ENCODE measurements at places on chromosomes 6 and 20.

DNA sequence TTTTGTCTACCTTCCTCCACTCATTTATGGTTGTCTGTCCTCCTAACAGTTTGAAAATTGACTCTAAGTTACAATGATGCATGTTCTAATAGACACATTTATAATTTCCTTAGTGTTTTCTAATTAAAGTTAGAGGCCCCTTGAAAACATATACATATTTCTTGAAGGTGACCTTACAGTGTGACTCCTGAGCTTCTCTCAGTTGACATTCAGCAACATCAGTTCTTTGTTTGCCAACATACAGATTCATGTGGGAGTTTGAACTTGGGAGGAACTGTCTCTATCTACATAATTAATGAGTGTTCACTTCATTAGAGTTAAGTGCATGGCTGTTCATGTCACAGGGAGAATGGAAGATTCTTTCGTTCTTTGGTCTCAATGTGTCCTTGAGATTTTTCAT lies 658.2 kb downstream of the GRIK2 start:
- DNase-seq: no peak

DNA sequence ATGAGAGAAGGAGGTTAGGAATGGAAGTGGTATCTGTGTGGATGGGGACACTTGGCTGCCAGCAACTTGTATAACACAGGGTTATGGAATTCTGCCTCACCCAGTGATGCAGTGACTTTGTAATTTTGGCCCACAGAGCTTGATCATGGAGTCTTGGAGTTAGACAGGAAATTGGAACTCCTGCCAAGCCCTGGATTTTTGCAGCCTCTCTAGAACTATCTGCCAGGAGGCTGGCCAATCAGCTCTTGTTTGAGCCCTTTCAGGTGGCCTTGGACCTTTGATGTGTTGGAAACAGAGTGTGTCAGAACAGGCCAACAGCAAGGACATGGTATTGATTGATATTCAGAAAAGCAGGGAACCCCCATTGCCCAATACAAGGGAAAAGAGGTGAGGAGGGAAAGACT lies 157.7 kb upstream of the GGTLC1 start:
- no peak for DNase-seq

DNA sequence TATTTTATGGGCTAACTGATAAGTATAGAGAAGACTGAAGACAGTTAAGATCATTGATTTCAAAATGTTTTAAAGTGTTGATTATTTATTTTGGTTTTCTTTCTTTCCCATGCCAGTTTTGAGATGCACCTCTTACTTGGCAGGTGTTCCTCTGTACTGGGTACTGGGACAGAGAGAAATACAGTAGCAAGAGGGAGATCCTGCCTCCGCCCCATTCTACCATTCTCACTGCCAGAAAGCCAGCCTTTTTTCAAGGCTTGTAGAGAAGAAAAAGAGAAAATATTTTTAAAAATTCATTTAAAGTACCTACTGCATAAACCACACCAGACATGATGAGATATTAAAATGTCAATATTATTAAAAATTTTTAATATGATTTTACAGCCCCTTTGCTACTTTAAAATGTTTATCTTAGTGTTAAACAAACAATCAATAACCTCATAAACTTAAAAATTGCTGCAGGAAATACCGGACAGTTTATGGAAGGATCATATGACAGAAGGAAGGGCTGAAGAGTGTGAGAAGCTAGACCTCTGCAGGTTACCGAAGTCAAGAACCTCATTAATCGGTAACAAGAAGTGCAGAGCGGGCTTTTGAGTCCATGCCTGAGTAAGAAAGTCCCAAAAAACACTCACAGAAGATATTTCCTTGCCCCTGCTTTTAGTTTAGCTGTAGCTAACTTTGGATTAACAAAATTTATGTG lies 117.8 kb upstream of the ESR1 start:
- DNase-seq: no peak

DNA sequence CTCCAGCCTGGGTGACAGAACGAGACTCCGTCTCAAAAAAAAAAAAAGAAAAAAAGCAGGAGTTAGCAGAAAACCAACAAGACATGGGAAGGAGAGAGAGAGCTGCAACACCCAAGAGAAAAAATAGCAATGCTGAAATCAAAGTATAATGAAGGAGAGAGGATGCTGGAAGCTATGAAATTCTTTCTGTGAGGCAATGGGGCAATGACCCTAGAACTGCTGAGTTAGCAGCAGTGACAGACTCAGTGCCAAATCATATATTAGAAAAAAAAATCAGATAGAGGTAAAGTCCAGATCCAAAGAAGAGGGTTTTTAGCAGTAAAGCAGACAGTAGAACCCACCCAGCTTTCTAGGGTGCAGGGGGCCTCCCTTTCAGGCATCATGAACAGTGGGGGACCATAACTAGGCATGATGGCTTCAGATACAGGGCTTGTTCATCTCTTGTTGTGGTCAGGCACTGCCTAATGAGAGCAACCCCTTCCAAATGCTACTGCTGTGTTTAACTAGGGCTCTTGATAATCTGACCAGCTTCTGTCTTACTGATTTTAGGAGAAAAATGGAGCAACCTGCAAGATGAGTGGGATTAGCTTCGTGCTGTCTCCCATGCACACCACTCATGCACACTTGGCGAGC lies 26.9 kb downstream of the SLC17A2 start:
- no peak for DNase-seq

GRCh38 chr20:17298171-17298570 lies 71.3 kb downstream of the PCSK2 start:
- DNase-seq: no peak

- DNase-seq: no peak
Observed at GRCh38 chr20:63495167-63495720, 3.6 kb downstream of the EEF1A2 start.

- DNase-seq: peak; percentile 80
Observed at GRCh38 chr6:44237813-44238433, 9.0 kb upstream of the HSP90AB1 start.

DNA sequence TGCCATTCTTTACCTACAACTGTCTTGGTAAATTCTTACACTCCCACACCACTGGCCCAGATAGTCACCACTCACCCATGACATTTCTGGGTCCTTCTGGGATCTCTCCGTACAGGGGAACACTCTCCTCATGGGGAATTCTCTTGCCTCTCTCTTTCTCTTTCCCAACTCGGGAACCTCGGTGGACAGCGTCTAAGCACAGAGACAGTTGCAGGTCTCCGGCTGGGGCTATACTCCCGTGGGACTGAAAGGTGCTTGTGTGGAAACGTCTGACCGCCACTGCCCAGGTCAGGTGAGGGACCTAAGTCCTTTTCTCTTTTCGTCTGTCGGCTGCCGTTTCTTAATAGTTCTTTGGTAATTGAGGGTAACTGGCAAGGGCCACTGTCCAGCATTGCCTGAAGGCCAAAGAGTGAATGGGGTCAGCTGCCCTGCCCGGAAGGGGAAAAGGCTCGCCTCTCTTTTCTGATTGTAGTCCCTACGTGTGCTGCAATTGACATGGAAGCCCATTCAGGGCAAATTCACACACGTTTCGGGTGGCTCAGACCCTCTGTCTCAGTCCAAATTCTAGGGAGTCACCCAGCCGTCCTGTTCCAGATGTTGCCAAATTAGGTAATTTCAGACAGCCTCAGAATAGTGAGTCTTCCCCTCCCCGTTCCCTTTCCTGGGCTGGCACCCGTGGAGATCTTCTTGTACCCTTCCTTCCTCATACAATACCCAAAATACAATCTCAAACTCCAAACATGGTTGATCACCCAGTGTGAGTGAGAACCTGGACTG lies 31.2 kb upstream of the RIPK1 start:
- DNase-seq: no peak

DNA sequence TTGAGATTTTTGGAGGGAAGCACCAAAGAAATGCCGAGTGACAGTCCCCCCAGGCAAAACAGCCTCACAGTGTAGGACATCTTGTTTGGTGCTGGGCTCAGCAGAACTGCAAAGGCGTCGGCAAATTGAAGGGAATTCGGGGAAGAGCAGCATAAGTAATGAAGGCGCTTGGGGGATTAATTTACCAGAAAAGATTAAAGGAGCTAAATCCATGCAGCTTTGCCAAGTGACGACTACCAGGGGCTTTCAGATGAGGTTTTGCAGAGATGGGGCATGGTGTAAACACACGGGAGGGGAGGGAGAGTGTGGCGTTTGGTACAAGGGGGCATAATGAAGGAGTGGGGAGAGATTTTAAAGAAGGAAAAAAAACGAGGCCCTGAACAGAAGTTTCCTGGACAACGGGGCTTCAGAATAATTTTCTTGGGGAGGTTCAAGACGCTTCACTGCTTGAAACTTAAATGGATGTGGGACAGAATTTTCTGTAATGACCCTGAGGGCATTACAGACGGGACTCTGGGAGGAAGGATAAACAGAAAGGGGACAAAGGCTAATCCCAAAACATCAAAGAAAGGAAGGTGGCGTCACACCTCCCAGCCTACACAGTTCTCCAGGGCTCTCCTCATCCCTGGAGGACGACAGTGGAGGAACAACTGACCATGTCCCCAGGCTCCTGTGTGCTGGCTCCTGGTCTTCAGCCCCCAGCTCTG lies 45.4 kb upstream of the CDH22 start:
- DNase-seq: no peak

GRCh38 chr6:156821707-156822106 lies 44.5 kb downstream of the ARID1B start:
- no peak for DNase-seq

GRCh38 chr6:29723262-29723665 lies at the start of gene HLA-F:
TSS of gene HLA-F (plus strand) at chr6:29723434. CDS start at chr6:29723464, 30 bp downstream.
- peak; percentile 50 for DNase-seq

GRCh38 chr6:46000905-46001304 lies 14.8 kb downstream of the CLIC5 start:
- no peak for DNase-seq

GRCh38 chr20:59667981-59668515 lies 63.7 kb downstream of the PHACTR3 start:
- no peak for DNase-seq

DNA sequence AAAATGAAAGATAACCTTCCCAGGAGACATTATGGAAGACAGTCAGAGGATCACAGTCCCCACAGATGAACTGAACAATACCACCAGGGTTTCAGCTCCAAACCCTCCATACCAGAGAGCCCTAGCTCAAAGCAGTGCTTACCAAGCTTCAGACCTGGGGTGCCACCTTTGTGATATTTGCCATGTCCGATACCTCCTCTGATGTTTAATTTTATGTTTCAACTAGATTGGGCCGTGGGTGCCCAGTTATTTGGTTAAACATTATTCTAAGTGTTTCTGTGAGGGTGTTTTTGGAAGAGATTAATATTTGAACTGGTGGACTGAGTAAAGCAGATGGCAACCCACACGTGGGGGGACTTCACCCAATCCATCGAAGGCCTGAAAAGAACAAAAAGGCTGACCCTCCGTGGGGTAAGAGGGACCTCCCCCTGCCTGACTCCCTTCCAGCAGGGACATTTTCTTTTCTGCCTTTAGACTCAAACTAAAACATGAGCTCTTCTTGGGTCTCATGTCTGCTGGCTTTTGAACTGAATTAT lies 11.8 kb downstream of the SCML4 start:
- no peak for DNase-seq
